GM19239 (cell line): ENCODE measurements at places on chromosomes 12 and 14.

DNA sequence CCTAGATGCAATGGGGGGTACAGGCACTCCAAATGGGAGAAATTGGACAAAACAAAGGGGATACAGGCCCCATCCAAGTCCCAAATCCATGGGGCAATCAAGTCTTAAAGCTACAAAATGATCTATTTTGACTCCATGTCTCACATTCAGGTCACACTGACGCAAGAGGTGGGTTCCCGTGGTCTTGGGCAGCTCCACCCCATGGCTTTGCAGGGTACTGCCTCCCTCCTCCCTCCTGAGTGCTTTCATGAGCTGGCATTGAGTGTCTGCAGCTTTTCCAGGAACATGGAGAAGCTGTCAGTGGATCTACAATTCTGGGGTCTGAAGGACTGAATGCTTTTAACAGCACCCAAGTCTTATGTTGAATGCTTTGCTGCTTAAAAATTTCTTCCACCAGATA lies 274.5 kb upstream of the LRIG3 start:
- no peak for DNase-seq

GRCh38 chr12:87383680-87384079 lies 645.5 kb downstream of the C12orf50 start:
- no peak for DNase-seq

DNA sequence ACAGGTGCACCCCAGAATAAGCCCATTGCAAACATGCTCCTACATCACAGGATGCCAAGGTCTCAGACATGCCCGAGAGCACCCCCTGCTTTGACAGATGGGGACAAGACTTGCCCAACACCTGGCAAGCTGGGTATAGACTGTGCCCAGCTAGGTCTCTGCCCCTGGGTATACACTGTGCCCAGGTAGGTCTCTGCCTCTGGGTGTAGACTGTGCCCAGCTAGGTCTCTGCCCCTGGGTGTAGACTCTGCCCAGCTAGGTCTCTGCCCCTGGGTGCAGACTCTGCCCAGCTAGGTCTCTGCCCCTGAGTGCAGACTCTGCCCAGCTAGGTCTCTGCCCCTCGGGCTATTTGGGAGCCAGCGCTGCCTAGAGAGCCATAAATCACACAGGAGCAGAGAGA lies 85.9 kb downstream of the CCDC88C start:
- no peak for DNase-seq

- DNase-seq = no peak
Observed at GRCh38 chr14:92692822-92693226, 55.6 kb downstream of the LGMN start.

- DNase-seq = no peak
Observed at GRCh38 chr12:114411071-114411837, 5.3 kb upstream of the TBX5 start.

- no peak for DNase-seq
Observed at GRCh38 chr12:90794212-90794611, 160.8 kb downstream of the CCER1 start.

DNA sequence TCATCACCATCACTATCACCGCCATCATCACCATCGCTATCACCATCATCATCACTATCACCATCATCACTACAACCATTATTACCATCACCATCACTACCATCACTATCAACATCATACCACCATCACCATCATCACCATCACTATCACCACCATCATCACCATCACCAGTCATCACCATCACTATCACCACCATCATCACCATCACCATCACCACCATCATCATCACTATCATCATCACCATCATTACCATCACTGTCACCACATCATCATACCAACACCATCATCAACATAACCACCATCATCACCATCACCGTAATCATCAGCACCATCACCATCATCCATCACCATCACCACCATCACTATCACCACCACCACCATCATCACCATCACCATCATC lies 213.8 kb downstream of the ALG10 start:
- no peak for DNase-seq

- no peak for DNase-seq
Observed at GRCh38 chr12:81644503-81644902, 114.6 kb downstream of the PPFIA2 start.

- DNase-seq = no peak
Observed at GRCh38 chr12:49057888-49058287, 2.7 kb downstream of the KMT2D start.

DNA sequence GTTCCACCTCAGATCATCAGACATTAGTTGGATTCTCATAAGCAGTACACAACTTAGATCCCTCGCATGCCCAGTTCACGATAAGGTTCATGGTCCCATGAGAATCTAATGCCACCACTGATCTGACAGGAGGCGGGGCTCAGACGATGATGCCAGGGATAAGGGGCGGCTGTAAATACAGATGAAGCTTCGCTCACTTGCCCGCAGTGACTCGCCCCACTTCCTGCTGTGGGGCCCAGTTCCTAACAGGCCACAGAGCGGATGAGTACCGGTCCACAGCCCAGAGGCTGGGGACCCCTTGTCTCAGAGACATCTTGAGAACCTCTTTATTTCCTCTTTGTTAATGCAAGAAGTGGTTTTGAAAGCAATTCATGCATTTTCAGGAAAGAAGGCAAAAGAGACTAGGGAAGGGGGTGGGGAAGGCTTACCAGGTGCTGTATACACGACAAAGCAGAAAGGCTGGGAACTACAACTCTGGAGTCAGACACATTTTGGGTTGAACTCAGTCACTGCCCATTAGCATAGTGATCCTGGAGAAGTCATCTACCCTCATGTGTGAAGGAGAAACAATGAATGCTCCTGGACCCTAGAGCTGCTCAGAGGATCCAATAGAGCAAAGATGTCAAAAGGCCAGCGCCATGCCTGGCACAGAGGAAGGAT lies 68.7 kb downstream of the EID3 start:
- no peak for DNase-seq

- DNase-seq = no peak
Observed at GRCh38 chr14:85074955-85075354, 455.0 kb upstream of the FLRT2 start.

- no peak for DNase-seq
Observed at GRCh38 chr14:90053044-90053443, 8.8 kb upstream of the KCNK13 start.

- DNase-seq = no peak
Observed at GRCh38 chr12:58563621-58564020, 356.7 kb downstream of the LRIG3 start.

DNA sequence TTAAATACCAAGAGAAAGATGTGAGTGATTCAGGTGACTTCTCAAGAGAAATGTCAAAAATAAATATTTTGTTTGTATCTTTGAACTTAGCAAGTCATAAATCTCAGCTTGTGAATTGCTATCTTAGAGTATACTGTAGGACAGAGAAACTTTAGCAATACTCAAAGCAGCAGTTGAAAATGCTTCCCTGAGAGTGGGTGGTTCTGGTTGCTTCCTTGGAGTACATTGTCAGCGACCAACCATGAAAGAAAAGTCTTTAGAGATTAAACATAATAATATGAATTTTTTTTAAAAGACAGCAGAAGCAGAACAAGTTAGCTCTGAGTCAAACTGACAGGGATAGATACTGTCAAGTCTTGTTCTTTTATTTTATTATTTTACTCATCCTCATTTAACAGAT lies 86.8 kb upstream of the OSBPL8 start:
- no peak for DNase-seq

- no peak for DNase-seq
Observed at GRCh38 chr14:59107819-59108218, 80.6 kb upstream of the DAAM1 start.

DNA sequence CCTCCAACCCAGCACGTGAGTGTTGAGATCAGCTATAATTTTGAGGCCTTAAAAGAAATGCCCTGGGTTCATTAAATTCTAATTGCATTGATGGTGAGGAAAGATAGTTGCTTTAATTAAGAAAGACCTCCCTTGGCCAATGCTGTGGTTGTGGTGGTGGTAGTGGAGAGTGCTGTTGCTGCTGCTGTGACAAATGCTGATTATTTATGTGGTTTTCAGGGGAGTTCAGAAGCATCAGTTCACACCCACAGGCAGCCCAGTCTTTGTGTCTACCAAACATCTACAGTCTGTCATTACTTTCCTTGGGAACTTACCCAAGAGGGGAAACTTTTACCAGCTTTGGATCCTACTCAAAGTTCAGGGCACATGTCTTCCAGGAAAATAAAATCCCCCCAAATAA lies 178.4 kb upstream of the PARP11 start:
- DNase-seq = no peak

DNA sequence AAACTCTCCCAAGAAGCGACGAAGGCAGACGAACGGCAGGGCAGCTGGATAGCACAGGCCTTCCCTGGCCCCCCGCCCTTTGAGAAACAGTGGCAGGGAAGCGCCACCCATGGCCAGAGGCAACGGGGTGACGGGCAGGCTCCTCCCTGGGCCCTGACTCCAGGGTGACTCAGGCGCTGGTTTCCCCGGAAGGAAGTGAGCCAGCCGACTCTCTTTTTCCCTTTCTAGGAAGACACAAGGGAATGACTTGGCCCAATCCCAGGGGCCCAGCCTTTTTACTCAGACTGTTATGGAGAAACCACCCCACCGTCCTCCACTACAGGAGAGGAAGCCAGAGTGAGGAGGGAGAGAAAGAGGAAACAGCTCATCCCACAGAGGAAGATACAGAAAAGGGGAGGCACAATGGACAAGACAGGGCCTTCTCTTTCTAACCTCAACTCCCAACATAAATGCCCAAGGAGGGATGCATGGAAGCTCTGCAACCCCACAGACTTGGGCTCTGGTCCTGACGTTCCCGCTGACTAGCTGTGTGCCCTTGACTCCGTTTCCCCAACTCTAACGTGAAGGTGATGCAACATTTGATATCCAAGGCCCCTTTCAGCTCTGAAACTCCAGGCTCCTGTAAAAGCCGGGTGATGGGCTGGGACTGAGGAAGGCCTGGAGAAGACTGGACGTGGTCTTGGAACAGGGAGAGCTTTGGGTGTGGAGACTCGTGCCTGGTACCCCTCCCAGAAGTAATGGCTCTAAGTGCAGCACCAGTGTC lies 27.9 kb downstream of the ACTN1 start:
- DNase-seq = no peak

DNA sequence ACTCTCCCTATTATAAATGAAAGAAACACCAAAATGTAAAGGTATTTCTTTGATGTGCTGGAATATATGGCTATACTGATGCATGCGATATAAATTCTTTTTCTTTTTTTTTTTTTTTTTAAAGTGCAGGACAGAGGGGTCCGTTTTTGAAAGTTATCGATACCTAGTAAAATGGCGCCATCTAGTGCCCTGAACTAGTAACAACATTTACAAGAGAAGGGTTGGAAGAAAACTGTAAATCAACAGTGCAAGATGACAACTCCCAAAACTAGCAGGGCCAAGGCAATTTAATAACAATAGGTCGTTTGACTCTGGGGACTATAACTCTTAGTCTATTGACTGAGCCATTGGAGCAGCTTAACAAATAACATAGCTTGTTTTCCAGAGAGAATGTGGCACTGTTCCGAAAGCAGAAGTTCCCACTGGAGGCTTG lies 137.7 kb downstream of the SPTSSA start:
- DNase-seq = no peak

DNA sequence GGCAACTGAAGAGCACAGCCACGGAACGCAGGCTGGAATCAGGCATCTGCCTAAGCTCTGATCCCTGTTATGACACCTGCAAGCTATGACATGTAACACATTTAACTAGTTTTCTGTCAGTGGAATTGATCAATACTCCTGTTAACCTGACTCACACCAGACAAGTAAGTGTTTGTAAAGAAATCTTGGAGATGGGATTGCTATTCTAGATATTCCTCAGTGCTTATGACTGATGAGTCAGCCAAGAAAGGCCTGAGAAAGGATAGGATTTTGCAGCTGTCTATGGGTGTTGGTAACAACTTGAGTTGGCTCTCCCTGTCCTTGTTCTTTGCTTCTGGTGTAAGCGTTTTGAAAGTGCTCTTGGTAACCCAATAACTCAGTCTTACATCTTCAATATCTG lies 110.5 kb downstream of the GPR135 start:
- DNase-seq = no peak

- no peak for DNase-seq
Observed at GRCh38 chr12:123807670-123808069, 45.6 kb downstream of the DNAH10 start.

DNA sequence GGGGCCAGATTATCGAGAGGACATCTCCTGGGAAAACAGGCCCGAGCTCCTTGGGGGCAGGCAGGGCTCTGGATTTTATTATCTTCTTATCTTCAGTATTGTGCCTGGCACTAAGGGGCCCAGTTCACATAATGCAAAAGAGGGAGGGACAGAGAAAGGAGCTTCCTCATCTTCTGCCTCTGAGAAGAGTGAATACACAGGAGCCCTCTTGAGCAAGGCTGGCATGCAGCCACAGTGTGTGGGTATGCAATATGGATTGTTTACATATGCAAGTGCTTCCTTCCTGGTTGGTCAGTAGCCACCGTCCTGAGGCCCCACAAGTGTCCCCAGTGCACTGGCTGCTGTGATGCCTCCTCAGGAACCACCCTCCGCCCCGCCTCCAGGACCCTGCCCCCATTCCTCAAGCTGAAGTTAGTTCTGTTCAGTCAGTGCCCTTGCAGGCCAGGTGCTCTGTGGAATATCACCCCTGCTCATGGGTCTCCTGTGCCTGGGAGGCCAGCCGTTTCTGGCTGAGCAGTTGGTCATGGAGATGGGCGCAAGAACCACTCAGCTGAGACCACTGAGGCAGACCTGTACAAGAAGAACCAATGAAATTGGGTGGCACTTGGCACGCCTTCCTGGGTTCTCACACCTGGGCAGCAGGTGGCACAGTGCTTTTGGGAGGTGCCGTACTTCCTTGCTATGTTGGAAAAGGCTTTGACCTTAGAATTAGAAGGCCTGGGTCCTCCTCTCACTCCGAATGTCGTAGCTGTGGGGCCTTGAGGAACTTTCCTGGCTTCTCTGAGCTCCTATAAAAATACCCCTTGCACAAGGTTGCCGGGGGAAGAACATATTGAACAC lies 35.1 kb upstream of the ACTN1 start:
- DNase-seq = no peak

- no peak for DNase-seq
Observed at GRCh38 chr12:65039301-65039700, 81.8 kb downstream of the WIF1 start.

- DNase-seq = no peak
Observed at GRCh38 chr12:107378609-107379008, 285.3 kb upstream of the CRY1 start.

DNA sequence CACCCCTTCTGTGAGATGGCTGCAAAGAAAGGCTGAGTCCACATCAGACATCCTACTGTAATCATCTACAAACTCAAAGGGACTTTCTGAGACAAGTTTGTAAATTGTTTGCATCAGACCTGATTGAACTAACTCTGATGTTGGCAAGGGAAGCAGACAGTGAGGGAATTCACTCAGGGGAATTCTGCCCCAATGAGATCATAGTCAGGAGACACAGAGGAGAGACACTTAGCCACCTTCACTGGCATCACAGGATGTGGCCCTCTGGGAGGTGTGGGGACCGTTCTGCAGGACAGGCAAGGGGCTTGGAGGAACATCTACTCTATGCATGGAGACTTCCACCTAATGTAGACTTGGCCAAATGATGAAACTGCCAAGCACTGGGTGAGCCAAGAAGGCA lies 70.7 kb upstream of the DDX11 start:
- no peak for DNase-seq

- DNase-seq = no peak
Observed at GRCh38 chr14:23366426-23366921, 1.5 kb upstream of the EFS start.

- no peak for DNase-seq
Observed at GRCh38 chr14:52021957-52022600, 32.7 kb downstream of the RTRAF start.

- no peak for DNase-seq
Observed at GRCh38 chr14:31952573-31952972, 124.5 kb upstream of the ARHGAP5 start.

- no peak for DNase-seq
Observed at GRCh38 chr14:79605849-79606248, 605.5 kb downstream of the DIO2 start.

GRCh38 chr12:104890476-104891096 lies 67.5 kb downstream of the SLC41A2 start:
- DNase-seq = no peak
